ENCODE measurements at places on chromosomes 12 and 14.

GRCh38 chr14:77407158-77407557 lies 16.2 kb downstream of the NOXRED1 start:
- DNase-seq: no peak

DNA sequence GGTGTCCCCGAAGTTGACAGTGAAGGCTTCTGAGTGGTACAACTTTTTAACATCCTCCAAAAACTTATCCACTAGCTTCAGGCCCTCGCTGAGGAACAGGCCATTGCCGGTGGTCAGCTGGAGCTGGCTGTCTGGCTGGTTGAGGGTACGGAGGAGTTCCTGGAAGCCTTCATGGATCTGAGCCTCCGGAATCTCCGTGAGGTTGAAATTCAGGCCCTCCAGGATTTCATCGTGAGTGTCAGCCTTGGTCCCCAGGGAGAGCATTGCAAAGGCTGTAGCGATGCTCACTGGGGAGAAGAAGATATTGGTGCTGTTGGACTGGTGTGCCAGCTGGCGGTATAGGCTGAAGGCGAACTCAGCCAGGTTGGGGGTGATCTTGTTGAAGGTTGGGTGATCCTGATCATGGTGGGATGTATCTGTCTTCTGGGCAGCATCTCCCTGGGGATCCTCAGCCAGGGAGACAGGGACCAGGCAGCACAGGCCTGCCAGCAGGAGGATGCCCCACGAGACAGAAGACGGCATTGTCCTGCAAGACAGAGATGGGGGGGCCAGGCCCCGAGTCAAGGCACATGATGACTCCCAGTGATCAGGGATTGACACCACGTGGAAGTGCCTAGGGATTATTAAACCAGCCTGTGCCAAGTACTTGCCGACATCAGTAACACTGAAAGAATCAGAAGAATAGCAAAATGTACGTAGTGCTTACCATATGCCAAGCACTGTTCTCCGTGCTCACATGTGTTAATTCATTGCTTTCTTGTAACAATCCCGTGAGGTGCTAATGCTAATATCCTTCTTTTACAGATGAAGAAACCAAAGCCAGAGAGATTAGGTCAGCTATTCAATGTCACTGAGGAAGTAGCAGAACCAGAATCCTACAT lies 5.4 kb downstream of the SERPINA1 start:
- DNase-seq: no peak

- no peak for DNase-seq
These were observed 549.9 kb downstream of the ETNK1 start for GRCh38 chr12:23174917-23175316.

- no peak for DNase-seq
These were observed at the start of the genes GATC and TRIAP1 for GRCh38 chr12:120445911-120446843. Gene GATC, plus strand, starts transcription at chr12:120446444. Its CDS starts 37 bp downstream, at chr12:120446481. Gene TRIAP1, minus strand, starts transcription at chr12:120446384. Its CDS starts 12 bp downstream, at chr12:120446372.

- no peak for DNase-seq
These were observed 4.4 kb upstream of the GPD1 start for GRCh38 chr12:50099302-50100008.

GRCh38 chr12:7144414-7145120 lies 14.4 kb downstream of the CLSTN3 start:
- no peak for DNase-seq

- no peak for DNase-seq
These were observed 24.4 kb downstream of the OAS2 start for GRCh38 chr12:113002676-113003075.

DNA sequence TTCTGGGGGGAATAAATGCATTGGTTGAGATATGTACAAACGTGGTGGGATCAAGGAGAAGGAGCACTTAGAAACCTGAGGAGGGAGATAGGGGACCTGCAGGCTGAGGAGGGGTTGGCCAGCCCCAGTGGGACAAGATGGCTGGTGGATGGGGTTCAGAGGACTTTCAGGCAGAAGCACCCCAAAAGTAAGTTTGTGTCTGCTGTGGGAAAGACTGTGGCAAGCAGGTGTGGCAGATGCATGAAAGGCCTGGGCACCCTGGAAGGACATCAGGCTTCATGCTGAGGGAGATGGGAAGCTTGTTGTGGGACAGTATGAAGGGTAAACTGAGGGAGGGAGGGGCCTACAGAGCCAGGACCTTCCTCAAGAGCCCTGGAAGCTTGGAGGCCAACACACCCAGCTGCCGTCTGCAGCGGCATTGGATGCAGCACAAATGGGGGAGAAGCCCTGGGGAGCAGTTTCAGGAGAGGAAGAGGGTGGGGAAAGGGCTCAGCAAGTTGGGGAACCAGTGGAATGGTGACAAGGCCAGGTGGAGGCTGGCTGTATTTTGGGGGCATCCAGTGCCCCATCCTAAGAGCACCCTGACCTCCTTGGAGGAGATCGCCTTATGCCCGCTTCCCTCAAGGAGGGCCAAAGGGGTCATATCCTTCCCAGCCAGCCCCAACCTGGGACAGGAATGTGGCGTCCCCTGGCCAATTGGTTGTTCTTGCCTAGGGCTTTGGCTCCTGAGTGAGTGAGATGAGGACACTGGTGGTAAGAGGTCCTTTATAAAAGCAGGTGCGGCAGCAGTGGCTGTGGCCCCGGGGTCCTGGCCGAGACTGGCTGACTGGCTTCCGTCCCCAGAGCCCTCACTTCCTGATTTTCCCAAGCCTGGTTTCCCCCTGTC lies 20.7 kb downstream of the NFKBIA start:
- no peak for DNase-seq

DNA sequence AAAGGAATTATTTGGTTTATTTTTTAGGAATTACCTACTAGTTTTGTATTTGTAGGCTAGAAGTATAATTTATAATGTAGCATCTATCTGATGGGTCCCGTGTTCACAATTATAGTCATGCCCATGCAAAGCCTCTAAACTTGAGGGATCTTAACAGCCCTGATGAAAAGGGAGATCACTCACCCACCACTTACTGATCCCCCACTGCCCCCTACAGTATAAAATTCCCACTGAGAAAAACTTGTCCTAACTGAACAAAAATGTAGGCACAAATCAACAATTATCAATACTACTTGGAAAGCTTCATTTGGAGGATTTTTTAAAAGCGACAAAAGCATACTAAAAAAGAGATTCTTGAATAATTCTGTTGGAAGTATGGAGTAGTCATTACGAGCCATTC lies 21.0 kb downstream of the WIF1 start:
- DNase-seq: no peak

DNA sequence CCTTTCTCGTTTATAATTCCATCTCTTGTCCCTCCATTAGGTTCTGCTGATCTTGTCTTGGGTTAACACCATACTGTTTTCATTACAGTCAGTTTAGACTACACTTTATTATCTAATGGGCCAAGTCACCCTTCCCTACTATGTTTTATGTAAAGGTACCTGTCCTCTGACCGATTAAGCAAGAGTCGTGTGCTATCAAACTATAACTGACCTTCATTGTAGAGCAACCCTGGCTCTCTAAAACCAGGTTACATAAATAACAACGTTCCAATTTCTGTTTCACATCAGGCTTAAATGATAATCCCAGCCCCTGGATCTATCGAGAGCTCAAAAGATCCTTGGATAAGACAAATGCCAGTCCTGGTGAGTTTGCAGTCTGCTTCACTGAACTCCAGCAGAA lies 16.7 kb downstream of the OAS2 start:
- DNase-seq: no peak

DNA sequence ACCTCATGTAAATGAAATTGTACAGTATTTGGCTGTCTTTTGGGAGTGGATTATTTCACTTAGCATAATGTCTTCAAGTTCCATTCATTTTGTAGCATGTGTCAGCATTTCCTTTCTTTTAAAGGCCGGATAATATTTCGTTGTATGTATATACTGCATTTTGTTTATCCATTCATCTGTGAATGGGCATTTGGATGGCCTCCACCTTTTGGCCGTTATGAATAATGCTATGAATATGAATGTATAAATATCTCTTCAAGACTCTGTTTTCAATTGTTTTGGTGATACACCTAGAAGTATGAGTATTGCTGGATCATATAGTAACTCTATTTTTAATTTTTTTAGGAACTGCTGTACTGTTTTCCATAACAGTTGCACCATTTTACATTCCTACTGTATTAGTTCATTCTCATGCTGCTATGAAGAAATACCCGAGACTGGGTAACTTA lies 164.9 kb downstream of the DYRK2 start:
- DNase-seq: peak; percentile 16

DNA sequence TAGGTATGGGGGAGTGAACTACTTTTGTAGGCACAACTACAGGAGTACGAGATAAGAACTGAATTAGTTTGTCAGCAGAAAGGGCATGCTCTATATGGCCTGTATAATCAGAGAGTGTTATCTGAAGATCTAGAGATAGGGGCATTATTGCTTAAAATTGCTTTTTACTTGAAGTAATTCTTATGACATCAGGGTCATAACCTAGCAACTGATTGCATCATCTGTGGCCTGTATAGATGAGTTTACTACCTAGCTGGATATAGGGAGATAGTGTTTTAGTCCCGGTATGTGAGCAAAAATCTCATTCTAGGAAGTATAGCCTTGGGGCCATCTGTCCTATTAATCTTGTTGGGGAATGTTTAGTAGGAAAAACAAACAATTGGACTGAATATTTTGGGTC lies 142.7 kb downstream of the TMEM117 start:
- no peak for DNase-seq
